ENCODE measurements at places on chromosomes 12 and 14.
A peak's percentile ranks its signal among the peaks of the same experiment; 100 is the strongest.

DNA sequence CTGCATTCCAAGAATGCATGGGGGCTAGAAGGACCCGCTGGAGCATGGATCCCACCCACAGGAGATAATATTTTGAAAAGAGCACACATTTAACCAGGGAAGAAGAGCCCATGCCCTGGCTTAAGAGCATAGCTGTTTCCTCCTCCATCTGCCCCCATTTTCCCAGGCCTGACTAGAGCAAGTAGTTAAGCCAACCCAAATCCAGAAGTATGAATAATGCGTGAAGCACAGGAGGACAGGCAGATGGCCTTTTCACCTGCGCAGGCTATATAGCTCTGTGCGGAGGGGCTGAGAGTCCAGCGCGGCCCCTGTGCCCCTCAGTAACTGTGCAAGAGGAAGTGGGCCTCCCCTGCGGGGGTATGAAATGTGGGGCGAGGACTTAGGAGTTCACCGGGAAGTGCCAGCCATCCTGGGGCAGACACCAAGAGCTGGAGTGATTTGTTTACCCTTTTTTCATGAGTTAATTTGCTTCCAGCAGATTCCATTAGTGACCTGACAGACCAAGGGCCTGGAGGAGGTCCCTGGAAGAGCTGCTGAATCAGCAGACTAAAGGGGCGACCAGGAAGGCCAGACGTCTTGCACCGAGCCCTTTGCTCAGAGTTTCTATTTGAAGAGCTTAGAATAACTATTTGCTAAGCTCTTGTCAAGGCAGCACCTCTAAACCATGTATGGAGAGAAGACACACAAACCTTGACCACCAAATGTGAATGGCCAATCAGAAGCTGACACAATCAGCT, 37.2 kb downstream of the DPF3 start:
- DNase-seq: no peak

GRCh38 chr12:71024827-71025226, 104.3 kb upstream of the PTPRR start:
- no peak for DNase-seq

- no peak for DNase-seq
Measured at GRCh38 chr14:68271913-68272391, 452.4 kb downstream of the RAD51B start.

DNA sequence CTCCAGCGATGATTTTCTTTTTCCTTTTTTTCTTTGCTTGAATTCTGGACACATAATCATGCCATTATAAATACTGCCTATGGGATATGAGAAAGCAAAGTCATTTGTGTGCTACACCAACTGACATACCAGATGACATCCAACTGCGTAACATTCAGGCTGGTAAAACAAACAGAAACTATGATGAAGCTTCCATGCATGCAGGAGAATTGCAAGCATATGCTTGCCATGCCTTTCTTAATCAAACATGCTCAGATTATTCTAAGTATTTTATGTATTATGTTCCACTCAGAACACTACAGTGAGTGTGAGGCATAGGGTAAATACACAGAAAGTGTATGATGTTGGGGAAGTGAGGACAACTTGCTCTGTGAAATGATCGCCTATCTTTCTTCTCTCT, 97.4 kb downstream of the C12orf50 start:
- DNase-seq: no peak

DNA sequence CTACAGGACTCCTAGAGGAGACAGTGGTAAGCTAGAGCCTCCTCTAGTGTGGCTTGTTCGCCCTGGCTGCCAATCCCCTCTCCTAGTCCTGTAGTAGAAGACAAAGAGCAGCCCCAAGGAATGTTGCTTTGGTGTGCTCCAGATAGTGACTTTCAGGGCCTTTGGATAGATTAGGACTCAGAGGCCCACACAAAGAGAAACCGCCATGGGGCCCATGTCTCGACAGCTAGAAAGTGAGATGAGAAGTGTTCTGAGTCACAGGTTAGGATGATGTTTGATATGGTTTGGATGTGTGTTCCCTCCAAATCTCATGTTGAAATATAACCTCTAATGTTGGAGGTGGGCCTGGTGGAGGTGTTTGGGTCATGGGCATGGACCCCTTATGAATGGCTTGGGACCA, 51.8 kb upstream of the JDP2 start:
- no peak for DNase-seq

DNA sequence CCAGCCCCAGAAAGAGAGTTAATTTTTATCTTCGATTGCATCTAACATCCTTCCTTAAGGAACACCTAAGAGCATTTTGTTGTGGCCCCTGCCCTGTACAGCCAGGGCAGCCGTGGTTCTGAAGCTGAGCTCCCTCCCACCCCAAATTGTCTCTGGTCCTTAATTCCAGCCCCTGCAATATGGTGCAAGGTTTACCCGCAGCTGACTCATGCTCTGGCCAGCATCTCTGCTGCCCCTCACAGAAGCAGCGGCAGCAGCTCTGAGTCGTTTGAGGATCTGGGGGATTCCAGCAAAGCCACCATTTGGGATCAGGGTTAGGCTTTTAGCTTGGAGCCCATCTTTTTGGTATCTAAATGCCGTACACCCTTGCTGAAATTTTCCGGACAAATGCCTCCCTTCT, 3.3 kb downstream of the DLK1 start:
- DNase-seq: no peak

GRCh38 chr14:103273745-103274615, 60.1 kb upstream of the EIF5 start:
- no peak for DNase-seq

DNA sequence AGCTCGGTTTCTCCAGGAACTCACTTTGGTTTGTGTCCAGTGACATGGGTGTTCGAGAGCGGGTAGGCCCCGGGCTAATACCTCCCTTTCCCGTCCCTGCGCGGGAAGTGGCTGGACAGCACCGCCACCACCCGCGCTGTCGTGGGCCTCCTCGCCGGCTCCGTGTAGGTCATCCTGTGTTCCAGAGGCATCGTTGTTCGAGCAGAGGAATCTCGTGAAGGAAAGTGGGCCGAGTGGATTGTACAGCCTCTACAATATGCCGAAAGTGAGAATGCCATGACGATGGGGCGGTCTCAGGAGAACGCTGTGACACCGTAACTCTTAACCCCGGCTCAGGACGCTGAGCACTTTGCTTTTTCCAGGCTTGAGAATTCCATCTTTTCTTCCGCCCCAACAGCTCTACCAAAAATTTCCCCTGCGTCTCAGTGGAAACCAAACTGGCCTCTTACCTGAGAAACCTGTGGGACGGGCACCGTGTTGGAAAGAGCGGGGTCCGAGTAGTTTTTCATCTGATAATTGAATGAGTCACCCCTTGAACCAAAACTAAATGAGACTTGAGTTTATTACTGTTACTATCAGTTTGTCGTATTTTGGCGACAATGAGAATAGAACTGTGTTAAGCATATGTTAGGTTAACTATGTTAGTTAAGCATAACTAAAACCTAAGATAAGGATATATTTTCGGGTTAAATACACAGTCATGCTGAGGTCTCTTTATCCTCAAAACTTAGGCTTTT, 510 bp downstream of the EIF2S1 start:
- no peak for DNase-seq

GRCh38 chr12:131333621-131334440, 377.1 kb upstream of the SFSWAP start:
- DNase-seq: no peak

DNA sequence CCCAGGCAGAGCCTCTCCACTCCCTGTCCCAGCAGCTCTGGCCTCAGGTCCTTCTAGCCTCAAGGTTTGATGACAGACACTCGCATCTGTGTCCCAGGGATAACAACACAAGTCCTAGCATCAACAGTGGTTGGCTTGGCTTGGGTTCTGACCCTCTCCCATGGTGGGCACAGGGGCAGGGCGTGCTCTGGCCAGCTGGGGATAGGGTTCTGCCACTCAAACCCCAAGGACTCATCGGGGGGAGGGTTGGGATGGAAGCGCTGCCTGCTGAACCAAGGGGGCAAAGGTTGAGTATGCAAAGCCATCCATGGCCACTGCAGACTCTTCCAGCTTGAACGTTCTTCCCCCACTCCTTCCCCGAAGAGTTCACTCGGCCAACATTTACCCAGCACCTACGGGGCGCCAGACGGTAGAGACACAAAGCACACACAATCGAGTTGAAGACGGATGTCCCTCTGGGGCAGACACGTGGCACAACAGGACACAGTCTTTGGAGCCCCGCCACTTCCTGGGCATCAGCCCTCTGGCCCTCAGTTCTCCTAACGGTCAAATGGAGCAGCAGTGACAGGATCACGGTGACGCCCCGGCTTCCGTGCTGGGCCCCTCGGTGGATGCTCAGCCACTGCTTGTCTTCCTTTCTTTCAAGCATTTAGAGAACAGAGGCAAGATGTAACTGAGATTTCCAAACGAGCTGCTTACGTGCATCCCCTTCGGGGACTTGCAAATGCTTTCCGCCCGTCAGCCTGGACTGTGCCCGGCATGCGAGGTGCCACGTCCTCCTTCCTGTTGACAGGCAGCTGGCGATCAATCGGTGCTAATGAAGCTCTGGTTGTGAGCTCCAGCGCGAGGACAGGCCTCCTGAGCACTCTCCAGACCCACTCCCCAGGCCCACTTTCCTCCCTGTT, 42.6 kb downstream of the DLK1 start:
- no peak for DNase-seq

GRCh38 chr12:125050446-125050845, 14.8 kb upstream of the AACS start:
- DNase-seq: no peak

DNA sequence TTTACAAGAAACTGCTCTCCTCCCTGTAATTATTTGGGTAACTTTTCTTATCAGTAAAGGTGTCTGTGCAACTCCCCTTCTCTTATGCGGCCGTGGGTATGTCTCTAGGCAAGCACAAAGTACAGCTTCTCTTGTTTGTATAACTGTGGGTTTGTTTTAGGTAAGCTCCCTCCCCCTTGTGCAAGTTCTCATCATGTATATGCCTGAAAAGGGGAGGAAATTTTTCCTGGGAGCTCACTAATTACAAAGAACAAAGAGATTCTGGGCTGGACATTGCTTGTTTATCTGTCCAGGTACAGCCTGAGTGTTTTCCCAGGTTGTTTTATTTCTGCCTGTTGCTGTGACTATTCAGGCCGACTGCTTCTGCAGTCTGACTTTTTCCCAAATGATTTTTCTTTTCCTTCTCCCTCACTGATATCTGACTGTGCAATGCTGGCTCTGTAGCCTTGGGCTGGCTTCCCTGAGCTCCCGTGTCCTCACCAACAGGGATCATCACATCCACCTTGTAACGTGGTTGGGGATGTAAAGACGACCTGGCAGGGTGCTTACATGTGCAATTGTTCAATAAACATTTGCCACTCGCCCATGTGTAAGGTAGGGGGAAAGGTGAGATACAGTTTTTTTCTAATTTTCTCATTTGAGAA, 916.5 kb downstream of the AACS start:
- DNase-seq: no peak

DNA sequence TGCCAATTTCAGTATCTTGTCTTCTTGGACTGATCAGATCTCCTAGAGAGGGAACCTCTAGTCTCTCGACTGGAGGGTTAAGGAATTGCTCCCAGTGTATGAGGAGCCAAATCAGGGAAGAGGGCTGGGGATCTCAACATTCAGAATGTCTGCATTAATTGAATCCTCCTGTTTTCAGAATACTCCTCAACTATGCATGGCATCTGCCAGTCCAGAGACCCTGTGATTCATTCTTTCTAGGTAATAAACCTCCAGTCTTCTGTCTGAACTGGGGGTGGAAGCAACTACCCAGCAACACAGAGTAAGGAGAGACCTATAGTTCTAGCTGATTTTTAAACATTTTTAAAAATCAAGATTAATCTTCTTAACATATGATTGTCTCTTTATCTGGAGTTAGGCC, 92.7 kb downstream of the AKAP6 start:
- no peak for DNase-seq

DNA sequence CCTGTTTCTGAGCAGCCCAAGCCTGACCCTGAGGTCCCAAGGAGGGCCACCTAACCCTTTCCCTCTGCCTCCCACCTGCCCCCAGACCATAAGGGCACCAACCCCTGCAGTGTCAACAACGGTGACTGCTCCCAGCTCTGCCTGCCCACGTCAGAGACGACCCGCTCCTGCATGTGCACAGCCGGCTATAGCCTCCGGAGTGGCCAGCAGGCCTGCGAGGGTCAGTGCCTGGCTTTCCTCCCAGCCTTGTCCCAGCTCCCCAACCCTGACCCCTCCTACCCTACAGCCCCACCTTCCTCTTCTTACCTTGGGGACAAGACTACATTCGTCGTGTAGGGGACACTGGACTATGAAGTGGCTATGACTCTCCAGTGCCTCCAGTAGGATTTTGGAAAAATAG, 33.7 kb upstream of the LRP1-AS start:
- no peak for DNase-seq

- DNase-seq: no peak
Measured at GRCh38 chr14:87489196-87489819, 503.7 kb downstream of the GALC start.

DNA sequence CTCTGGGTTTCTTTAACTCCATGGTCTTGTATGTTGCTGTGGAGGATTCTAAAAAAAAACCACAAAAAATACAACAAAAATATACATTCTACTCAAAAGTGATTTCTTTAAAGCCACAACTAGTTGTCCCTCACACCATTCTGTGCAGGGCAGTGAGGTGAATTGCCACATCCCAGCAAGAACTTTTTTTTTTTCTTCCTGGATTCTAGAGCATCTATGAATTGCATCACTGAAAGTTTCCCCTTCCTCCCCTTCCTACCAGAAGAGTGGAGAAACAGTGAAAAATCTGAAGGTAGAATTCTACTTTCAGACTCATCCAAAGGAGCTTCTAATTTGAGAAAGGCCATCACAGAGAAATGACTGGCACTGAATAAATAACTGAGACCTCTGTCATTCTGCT, 395.3 kb downstream of the AEBP2 start:
- no peak for DNase-seq

GRCh38 chr12:49346659-49347310, at the start of gene DNAJC22:
DNAJC22 (plus strand) TSS chr12:49346888; CDS start chr12:49348873, 1,985 bp downstream.
- no peak for DNase-seq

DNA sequence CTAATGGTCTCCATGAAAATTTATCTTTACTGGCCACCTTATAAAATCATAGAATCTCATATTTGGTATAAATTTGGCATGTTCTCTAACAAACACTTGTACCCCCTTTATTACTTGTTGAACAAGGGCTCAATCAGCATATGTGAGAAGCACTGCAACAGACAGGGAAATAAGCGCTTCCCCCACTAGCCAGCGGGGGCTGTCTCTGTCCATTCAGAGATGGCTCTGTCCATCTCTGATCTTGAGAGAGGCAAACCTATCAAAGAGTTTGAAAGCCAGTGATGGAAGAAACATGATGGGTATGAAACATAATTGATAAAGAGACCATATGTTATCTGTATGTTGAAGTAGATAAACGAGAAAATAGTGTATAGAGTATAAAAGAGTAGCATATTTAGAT, 326.8 kb downstream of the PDZRN4 start:
- no peak for DNase-seq

- DNase-seq: no peak
Measured at GRCh38 chr12:114275086-114275485, 130.9 kb downstream of the TBX5 start.

- DNase-seq: peak; percentile 62
Measured at GRCh38 chr14:38948171-38948570, 154.9 kb downstream of the SEC23A start.
